Esophagus squamous epithelium (tissue), 5 donors: ENCODE measurements at places on chromosomes 11 and 22.

DNA sequence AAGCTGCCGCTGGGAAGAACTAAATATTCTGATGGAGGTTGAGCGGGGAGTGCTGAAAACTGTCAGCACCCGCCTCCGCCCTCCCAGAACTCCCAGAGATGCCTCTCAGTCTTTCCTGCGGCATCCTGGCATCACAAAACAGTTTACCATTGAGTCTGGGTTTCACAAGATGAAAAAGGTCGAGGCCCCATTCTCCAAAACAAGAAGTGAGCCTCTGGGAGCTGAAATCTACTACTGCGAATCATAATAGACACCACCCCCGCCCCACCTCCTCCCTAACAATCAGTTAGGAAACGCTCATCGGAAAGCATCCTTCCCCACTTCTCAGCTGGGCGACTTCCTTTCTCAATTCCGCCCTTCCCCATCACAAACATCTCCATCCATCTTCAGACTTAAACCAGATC is 1.0 kb downstream of the SUN2 start:
- DNase-seq, result no peak

DNA sequence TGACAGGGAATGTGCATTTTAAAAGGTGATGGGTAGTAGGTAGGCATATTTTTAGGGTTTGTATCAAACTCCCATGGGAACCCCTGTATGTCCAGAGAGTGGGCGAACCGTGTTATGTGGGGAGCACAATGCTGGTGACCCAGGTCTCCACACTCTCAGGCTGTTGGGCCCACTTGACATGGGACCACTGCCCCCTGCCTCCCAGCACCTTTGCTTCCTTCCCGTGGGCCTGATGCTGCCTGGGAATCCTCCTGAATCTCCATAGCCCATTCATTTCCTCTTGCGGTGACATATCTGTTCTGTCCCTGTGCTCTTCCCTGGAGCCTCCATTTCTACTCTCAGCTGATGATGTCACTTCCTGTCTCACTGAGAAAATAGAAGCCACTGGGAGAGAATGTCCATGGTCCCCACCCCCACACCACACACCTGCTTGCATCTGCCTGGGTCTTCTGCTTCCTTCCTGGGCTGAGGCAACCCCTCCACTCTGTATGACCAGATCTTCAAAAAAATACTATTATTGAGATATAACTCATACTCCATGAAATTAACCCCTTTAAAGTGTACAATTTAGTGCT is 55.8 kb upstream of the THY1 start:
- no peak for DNase-seq

DNA sequence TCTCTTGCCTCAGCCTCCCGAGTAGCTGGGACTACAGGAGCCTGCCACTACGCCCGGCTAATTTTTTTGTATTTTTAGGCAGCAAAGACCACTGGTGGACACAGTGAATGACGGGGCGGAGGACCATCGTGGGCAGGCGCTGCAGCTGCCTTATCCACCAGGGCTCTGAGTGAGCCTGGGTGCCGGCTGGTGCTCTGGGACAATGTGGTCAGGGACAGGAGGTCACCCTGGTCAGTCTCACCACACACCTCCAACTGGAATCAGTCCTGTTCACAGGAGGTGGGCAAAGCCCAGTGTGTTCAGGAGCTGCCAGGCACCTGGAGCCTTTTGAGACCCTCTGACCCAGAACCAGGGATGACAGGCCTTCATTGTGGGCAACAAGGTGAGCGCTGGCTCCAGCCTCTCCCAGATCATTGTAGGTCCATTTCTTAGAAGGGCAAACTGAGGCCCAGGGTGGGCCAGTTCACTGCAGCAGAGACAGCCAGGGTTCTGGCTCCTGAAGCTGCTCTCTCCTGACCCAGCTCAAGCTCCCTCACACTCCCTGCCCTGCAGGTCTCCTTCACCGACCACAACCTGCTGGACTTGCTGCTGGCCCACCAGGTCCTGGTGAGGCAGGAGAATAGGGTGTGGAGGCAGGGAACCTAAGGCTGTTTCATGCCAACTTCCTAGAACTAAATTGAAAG is 15.7 kb upstream of the CABP2 start:
- DNase-seq, result no peak

- no peak for DNase-seq
These were observed 18.6 kb upstream of the AIFM3 start for GRCh38 chr22:20948450-20948849.
